Left kidney (tissue), 8 donors: ENCODE measurements at places on chromosomes 2 and 18. TPM values are rescaled to one million over a fixed set of nuclear protein-coding genes. Genes with fewer than 3 reads are reported as not detected.

Gene REG1B
- not detected for polyA plus RNA-seq

Gene NPAS2
- polyA plus RNA-seq: 16.8 TPM

Gene SH3BP4
- 33.7 TPM for polyA plus RNA-seq

Gene ARHGAP25
- 6.8 TPM for polyA plus RNA-seq

Gene NEU2
- polyA plus RNA-seq: not detected

Gene IL1F10
- polyA plus RNA-seq: not detected

Gene BOLL
- polyA plus RNA-seq: 0.22 TPM

Gene SERPINB12
- not detected for polyA plus RNA-seq

Gene NPHP1
- 22.9 TPM for polyA plus RNA-seq

Gene ANKRD30BL
- polyA plus RNA-seq: 0.85 TPM

Gene L3MBTL4
- 6.4 TPM for polyA plus RNA-seq

Gene TMEM169
- 14.0 TPM for polyA plus RNA-seq

Gene ALPI
- polyA plus RNA-seq: 0.10 TPM

Gene CNTNAP5
- 0.03 TPM for polyA plus RNA-seq

Gene KCTD1
- polyA plus RNA-seq: 68.9 TPM
